ENCODE measurements at places on chromosomes 6 and 20. TPM values are rescaled to one million over a fixed set of nuclear protein-coding genes. Genes with fewer than 3 reads are reported as not detected.

Gene C20orf141
- not detected for total RNA-seq

Gene EYS
- 0.32 TPM for total RNA-seq

Gene PPP1R11
- total RNA-seq = 9.0 TPM

Gene RAMACL
- 2.4 TPM for total RNA-seq

Gene MYO6
- total RNA-seq = 23.9 TPM

Gene DDRGK1
- 26.3 TPM for total RNA-seq

Gene POLR1H
- total RNA-seq = 49.2 TPM

Gene PARD6B
- total RNA-seq = 0.15 TPM

Gene SAMD5
- total RNA-seq = 3.2 TPM

Gene KHDRBS2
- total RNA-seq = not detected

Gene GPR6
- not detected for total RNA-seq

Gene CALHM4
- 0.46 TPM for total RNA-seq

Gene SLC22A23
- 3.8 TPM for total RNA-seq

Gene REM1
- total RNA-seq = not detected

Gene HSF2
- total RNA-seq = 25.7 TPM

Gene DAAM2
- total RNA-seq = not detected

Gene KHDC1L
- total RNA-seq = not detected

Gene BCAS4
- total RNA-seq = 3.3 TPM

Gene OLIG3
- not detected for total RNA-seq

Gene CRIP3
- total RNA-seq = not detected

Gene HLA-DMA
- 2.1 TPM for total RNA-seq

Gene COL19A1
- not detected for total RNA-seq

Gene CAGE1
- total RNA-seq = 0.15 TPM

Gene ADGRF4
- total RNA-seq = under 0.01 TPM

Gene FUT9
- total RNA-seq = not detected

Gene COL20A1
- not detected for total RNA-seq

Gene BPI
- not detected for total RNA-seq

Gene DSP
- 0.46 TPM for total RNA-seq

Gene EDN3
- total RNA-seq = not detected

Gene STK35
- 16.4 TPM for total RNA-seq

Gene KHDC1
- total RNA-seq = 2.0 TPM

Gene BRPF3
- total RNA-seq = 6.8 TPM

Gene NDUFAF5
- 25.3 TPM for total RNA-seq

Gene RBM24
- total RNA-seq = 1.3 TPM

Gene NFS1
- total RNA-seq = 19.9 TPM

Gene KCNK16
- not detected for total RNA-seq

Gene CTAGE9
- total RNA-seq = not detected

Gene MYCT1
- total RNA-seq = 133 TPM

Gene MATN4
- total RNA-seq = not detected

Gene RIPOR3
- 0.76 TPM for total RNA-seq

Gene TEAD3
- total RNA-seq = 0.61 TPM

Gene RAD21L1
- total RNA-seq = not detected

Gene RNF146
- 48.3 TPM for total RNA-seq

Measured in epithelial cell of umbilical artery (primary cell).